GM23248 (cell line): ENCODE measurements at places on chromosomes 5 and 9. TPM values are rescaled to one million over a fixed set of nuclear protein-coding genes. Genes with fewer than 3 reads are reported as not detected.

- peak; percentile 57 for DNase-seq
Measured at GRCh38 chr5:80707645-80708044, 52.9 kb upstream of the DHFR start.

GRCh38 chr9:38644601-38645000 lies 24.2 kb upstream of the ANKRD18A start:
- no peak for DNase-seq

The ADRA1B gene
- 0.32 and 0.63 TPM in 2 replicates for total RNA-seq

DNA sequence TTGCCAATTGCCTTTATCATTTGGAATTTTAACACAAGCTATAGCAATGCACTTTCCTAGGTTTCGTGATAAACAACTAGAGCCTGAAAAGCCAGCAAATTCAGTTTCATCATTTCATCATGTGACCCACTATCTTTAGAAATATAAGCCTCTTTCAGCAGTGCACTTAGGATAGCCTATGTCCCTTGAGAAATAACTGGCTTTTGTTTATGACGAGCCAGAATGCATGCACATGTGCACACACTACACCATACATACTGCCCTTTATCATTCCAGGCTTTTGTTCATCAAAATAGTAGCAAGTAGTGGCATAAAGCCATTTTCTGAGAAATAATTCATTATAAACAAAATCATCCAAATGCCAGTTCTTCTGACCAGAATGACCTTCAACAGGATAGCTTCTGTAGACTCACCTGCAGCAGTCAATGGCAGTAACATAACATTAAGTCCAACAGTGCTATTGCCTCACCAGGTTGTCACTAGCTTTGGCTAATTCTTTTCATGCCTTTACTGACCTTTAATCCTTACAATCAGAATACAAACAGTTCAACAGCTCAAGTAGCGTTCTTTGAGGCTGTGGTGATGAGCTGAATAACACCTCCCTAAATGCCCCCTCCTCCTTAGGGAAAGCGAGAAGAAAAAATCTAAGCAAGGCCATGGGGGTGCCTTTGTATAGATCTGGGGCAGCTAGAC lies 132.3 kb upstream of the SMARCA2 start:
- DNase-seq: no peak

The STK32A gene
- 1.3 and 1.5 TPM in 2 replicates for total RNA-seq

The FOXD4L3 gene
- total RNA-seq: not detected in 2 replicates

DNA sequence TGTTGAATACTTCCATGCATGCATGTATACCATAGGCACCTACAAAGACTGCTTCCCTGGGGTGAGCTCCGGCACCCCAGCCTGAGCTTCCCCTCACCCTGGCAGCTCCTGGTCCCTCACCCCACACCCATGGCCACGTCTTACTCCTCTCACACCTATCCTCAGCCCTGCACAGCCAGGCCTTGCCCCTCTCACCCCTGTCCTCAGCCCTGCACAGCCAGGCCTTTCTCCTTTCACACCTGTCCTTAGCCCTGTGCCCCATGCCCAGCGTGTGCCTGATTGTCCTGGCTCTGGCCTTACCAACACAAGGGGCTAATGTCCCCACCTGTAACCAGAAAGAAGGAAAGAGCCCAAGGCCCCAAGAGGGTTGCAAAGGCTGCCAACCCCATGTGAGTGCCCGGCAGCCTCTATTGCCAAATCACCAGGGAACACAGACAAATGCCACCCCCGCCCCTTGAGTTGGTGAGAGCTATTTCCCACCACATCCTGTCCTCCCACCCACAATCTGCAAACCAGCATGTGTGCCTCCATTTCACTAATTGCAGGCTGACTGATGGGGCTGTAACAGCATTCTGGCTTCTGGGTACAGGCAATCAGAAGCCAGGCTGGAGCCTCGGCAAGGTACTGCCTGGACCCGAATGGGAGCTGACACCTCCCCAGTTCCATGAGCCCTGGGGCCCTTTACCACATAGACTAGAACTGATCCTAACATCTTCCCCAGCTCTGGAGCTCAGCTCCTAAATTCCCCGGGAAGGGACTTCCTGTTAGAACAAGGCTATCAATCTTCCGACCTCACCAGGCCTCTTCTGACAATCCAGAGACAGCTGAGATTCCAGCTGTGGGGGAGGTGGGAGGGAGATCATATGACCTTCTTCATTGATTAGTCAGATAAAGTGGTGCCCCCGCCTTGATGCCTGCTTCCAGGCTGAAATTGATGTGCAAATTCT lies 78.2 kb downstream of the FAM114A2 start:
- peak; percentile 24 for DNase-seq

DNA sequence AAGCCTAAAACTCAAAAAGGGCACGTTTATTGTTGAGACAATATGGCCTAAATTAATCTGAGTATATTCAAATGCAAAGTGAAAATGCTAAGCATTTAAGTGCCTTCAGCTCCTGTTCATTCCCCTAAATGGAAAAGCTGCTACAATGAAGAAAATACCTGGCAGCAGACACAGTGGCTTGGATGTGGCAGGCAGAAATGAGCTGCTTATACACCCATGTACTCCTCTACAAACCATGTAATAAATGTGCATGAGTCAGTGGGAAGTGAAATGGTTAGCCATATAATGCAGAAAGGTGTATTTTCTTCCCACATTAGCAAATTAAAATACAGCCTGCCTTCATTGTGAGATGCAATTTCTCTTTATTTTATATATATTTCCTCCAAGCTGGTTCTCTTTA lies 859.2 kb upstream of the SEMA6A start:
- DNase-seq: no peak

GRCh38 chr5:88760527-88760926 lies 122.5 kb downstream of the MEF2C start:
- no peak for DNase-seq

DNA sequence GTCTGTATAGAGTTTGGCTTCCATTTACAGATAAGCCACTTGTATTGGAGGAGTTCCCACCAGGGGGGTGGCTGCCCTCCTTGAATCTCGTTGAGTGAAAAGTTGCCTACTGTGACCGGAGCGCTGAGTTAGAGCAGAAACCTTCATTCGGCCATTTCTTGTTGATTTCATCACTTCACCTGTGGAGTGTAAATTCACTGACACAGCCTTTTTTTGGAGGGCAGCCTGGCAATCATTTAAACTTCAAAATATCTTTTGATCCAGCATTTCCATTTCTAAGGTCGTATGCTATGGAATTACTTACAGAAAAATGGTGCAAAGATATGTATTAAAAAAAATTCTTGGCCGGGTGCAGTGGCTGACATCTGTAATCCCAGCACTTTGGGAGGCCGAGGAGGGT lies 40.8 kb downstream of the PRRC2B start:
- DNase-seq: no peak

The VLDLR gene
- 28.7 and 29.2 TPM in 2 replicates for total RNA-seq

DNA sequence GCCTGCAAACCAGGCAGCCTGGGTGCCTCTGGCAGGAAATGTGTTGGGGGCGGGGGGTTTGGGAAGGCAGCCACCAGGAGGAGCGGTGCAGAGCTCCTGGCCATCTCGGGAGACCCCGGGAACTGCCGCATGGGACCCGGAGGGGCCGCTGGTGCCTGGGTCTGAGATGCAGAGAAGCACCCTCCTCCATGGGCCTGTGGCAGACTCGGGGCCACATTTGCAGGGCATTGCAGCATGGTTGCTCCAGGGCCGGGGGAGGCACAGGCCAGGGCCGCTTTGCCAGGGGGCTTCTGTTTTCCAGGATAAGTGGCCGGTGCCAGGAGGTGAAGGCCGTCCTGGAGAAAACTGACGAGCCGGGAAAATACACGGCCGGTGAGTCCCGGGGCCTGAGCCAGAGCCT lies 1.7 kb downstream of the LCN1 start:
- DNase-seq: no peak

GRCh38 chr9:106751681-106752080 lies 111.3 kb upstream of the ZNF462 start:
- DNase-seq: no peak

DNA sequence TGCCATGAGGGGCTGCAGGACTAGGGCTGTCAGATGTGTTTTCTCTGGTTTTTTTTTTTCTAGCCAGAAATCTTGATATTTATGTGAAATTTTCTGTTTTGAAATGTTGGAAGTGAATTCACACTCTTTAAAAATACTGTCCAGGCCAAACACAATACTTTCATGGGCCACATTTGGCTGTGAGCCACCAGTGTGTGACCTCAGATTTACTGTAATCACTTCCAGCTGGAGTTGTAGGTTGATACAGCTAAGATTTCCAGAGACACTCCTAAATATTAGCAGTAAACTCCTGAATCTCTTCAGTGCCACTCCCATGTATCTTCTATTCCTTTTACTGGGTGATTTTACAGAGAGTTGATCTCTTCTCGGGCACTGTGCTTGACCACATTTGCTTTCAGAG lies 92.2 kb upstream of the CKMT2 start:
- peak; percentile 68 for DNase-seq

DNA sequence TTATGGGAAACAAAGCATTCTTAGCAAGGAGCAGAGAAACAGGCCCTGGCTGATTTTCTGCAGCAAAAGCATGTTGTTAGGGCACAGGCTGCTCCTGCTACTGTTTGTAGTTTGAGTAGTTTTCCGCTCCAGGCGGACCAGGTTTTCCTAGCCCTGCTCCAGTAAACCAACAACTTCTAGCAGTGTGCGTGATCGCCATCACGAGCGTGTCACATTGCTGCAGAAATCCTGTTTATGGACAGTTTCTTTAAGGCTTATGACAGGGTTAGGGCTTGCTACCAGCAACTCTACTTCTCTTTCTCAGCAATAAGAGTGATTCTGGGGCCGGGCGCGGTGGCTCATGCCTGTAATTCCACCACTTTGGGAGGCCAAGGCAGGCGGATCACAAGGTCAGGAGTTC lies 803.9 kb upstream of the CDH10 start:
- DNase-seq: no peak

- DNase-seq: no peak
Measured at GRCh38 chr5:375336-375920, 53.9 kb downstream of the AHRR start.

The PDZD2 gene
- not detected in 2 replicates for total RNA-seq

DNA sequence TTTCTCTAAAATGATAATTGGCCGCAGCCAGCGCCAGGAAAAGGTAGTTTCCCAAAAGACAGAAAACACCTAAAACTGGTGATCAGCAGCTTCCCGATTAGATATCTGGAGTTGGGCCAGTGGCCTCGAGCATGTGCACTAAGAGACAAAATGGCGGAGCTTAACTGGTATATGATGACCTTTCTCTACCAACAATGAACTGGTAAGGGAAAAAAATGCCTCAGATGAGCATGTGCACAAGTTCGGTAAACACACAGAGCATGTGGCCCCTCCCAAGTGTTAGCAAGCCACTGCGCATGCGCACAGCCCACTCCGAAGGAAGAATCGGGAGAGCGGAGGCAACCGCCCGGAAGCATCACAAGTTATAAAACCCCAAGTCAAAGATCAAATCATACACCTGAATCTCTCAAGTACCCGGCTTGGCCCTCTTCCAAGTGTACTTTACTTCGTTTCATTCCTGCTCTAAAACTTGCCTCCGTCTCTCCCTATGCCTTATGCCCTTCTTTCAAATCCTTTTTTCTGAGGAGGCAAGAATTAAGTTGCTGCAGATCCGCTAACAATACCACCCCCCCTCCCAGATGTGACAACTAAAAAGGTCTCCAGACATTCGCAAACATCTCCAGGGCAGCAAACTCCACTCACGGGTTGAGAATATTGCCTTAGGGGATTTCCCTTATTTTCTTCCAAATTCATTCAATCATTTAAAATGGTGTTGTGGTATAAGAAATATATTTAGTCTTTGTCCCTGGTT lies 15.0 kb upstream of the PTBP3 start:
- peak; percentile 87 for DNase-seq

DNA sequence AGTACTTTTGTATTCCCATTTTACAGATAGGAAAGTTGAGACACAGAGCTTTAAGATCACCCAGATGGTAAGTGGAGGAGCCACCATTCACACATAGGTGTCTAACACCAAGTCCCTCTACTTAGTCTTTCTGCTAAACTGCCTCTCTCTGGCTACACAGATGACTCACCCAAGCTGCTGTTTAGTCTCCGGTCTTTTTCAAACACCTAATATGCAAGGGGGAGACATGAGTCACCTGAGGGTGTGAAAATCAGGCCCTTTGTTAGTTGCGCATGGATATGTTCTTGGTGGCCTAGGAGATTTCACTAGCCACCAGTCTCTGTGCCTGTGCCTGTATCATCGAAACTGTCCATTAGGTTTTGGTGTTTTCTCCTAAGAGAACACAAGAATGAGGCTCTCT lies 117.8 kb downstream of the MAST4 start:
- DNase-seq: peak; percentile 64

DNA sequence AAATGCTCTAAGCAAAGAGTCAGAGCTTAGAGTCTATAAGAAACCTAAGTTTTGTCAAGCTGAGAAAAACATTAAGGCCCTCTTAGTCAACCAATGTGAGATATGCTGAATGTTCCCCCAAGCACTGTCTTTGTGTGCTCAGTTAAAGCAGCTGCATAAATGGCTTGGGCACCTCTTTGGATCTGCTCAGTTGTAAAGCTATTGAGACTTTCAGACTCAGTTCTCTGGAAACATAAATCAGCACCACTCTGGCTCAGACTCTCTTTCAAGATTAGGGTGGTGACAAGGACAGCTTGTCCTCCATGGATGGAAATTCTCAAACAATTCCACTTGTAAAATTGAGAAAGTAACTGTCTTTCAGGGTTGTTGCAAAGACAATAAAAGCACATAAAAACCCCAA lies 807.9 kb downstream of the PRELID2 start:
- no peak for DNase-seq

The SLC2A6 gene
- 10.1 and 12.0 TPM in 2 replicates for total RNA-seq

DNA sequence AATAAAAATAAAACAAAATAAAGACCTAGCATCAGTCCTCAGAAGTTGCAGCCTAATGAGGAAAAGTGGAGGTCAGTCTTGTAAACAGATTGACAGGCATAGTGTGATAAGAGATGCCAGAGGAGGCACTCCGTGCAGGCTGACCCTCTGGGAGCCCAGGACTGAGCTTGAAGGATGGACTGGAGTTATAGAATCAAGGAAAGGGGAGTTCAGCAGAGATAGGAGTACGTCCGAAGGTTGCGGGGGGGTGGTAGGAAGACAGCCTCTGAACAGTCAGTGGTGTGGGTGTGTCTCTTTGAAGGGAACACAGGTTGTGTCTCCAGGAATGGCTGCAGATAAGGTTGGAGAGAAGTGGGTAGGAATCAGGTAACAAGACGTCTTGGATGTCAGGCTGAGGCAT lies 126.1 kb upstream of the CPEB4 start:
- no peak for DNase-seq

DNA sequence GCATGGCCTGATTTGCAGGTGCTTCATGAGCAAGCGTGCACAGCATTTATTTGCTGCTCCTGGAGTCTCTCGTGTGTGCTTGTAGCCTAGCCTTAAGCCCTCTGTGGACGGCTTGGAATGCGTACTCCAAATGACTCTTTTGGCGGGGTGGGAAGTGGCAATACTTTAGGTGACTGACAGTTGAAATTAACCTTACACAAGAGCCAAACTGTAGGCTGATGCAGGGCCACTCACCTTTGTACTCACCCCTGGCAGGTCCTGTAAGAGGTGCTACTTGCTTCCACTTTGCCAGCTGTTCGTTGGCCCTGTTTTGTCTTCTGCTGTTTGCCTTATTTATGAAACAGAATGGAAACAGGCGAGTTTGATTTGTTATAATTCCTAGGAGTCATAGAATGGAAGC lies 22.9 kb downstream of the TENT4A start:
- no peak for DNase-seq
